ENCODE measurements at places on chromosomes 3 and 15.

- peak; percentile 75 for DNase-seq
These were observed 5.9 kb upstream of the CALML4 start for GRCh38 chr15:68210821-68211655.

DNA sequence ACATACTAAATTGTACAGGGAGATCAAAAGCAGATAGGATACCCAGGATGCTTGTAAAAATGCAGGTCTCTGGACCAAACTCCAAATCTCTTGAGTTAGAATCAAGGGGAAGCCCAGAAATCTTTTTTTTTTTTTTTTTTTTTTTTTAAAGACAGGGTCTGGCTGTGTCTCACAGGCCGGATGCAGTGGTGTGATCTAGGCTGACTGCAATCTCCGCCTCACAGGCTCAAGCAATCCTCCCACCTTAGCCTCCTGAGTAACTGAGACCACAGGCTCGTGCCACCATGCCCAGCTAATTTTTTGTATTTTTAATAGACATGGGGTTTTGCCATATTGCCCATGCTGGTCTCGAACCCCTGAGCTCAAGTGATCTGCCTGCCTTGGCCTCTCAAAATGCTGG lies 373.5 kb downstream of the SHQ1 start:
- no peak for DNase-seq

DNA sequence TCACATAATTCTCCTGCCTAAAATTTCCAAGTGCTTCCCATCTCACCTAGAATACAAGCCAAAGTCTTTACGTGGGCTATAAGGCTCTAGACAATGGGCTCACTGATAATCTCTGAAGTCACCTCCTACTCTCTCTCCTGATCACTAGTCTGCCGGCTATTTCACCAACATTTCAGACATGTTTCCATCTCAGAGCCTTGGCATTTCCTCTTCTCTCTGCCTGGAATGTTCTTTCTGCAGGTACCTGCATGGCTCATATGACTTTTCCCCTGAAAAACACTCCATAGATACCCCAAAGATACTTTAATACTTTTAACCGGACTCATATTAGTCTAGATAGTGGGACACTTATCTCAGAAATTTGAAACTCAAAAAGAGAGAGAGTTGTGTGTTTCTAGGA lies 32.7 kb downstream of the CD200 start:
- DNase-seq: no peak

DNA sequence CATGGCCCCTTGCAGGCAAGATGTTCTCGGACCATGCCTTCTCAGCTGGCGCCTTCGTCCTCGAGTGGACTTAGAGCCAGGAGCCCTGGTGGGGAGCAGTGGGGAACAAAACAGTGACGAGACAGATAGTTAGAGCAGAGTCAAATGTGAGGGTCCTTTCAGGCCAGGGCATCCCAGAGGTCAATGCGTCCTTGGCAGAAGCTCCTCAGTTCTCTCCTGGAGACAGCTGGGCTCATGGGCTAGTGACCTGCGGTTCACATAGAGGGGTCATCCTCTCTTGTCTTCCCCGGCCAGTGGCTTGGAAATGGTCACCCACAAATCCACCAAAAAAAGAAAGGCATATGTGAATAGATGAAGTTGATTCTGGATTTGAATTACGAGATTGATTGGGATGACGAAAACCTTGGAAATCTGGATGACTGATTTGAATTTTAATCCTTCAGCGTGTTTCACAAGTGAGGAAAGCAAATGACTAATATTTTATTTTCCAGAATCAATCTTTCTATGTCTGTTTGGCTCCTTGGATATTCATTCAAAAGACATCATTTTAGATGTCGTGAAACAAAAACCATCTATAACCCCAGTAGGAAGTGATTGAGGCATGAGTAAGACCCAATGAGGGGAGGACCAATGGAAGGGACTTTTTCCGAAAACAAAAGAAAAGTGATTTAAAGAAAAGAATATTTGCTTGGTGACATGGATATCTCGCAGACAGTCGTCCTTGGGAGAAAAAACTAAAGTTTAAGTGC lies 84.5 kb downstream of the ASB7 start:
- DNase-seq: no peak

DNA sequence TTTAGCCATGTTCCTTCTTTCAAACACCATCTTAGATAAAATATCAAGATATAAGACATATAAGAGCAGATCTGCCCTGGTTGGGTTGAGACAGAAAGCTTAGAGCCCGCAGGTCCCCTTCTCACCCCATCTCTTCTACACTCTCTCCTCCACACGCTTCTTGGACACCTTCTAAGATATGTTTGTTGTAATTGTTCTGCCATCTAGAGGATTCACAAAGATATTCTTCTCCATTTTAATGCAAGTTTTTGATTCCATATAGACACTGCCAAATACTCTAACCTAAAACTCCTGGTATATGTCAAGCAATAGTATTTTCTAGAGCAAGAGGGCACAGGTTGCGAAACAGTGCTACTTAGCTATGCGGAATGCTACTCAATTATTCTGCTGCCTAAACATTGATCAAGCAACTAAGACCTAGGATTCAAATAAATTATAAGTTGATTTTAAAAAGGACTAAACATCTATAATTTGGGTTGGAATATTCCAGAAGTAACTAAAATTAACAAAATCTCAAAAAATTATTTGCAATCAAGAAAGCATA lies 6.8 kb downstream of the CHRM5 start:
- no peak for DNase-seq

GRCh38 chr3:181921220-181921619 lies 209.5 kb downstream of the SOX2 start:
- DNase-seq: no peak

- DNase-seq: no peak
These were observed 5.5 kb upstream of the PLXND1 start for GRCh38 chr3:129611812-129612533.
